ELF-1 (cell line): ENCODE measurements at places on chromosomes 12 and 14.
A peak's percentile ranks its signal among the peaks of the same experiment; 100 is the strongest.

DNA sequence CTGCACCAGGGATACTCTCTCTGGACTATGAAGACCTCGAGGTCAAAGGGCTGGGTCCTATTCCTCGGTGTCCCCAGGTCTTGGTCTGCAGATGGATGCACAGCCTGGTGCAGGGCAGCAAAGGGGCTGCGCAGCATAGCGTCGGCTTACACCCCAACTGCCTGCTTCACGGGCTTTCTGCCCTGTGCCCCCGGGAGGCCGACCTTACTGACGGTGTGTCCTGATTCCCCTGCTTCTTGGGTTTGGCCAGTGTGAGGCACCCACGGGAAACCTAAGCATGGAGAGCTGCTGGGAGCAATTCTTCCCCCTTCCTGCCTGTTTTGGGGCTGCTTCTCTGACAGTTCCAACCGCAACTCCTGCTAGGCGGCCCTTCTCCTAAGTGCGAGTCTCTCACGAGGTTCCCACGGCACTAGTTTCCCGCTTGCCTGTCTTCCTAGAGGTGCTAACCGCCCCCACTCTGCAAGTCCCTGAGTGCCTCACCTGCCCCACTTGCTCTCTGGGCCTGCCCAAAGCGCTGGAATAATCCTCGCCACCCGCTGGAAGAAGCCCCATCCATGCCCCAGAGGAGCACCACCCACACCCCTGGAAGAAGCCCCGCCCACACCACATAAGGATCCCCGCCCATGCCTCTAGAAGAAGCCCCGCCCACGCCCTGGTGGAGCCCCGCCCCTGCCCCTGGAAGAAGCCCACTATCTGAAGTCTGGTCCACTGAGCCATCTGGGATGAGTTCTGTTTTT, 54.0 kb downstream of the PRIMA1 start:
- peak; percentile 40 for DNase-seq

- no peak for DNase-seq
Measured at GRCh38 chr12:71592841-71593240, 70.8 kb downstream of the ZFC3H1 start.

DNA sequence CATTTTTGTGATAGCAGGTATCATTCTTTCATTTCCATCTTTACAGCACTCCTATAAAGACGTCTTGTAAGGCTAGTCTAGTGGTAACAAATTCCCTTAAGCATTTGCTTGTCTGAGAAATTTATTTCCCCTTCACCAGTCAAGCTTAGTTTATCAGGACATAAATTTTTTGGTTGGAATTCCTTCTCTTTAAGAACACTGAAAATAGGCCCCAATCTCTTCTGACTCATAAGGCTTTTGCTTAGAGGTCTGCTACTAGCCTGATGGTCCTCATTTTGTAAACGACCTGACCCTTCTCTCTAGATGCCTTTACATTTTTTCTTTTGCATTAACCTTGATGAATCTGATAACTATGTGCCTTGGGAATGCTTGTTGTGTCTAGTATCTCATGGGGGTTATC, 20.3 kb downstream of the OLR1 start:
- DNase-seq: no peak

GRCh38 chr12:619346-619745, 43.9 kb downstream of the NINJ2 start:
- no peak for DNase-seq

GRCh38 chr12:25025260-25025659, 76.4 kb upstream of the BCAT1 start:
- no peak for DNase-seq

DNA sequence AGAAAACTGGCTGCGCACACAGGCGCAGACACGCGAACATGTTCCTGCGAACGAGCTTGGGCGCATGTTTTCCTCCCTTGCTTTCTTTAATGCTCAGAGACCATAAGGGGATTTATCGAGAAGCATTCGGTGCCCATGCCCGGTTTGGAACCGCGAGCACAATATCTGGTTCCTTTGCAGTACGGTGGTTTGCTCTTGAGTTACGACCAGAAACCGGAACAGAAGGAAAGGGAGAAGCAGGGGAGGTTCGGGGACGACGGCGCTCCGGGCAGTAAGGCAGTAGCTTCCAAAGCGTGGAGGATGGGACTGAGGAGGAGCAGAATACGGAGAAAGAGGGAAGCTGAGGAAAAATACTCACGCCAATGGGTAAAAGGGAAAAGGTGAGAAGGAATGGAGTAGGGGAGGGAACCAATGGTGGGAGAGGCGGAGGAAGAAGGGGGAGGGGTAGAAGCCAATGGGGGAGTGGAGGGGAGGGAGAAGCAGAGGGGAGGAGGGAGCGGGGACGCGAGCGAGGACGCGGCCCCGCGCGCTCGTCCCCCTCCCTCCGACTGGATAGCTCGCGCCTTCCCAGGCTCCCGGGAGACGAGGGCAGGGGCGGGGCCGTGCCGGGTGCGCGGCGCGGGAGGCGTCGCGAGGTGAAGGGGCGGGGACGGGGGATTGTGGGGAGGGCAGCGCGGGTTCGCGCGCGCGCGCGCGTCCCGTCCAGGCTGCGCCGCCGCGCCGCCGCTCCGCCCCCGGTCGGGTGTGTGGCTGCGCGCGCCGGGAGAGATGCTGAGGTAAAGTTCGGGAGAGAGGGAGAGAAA, 625 bp upstream of the ARHGAP5 start:
- peak; percentile 96 for DNase-seq

- DNase-seq: peak; percentile 92
Measured at GRCh38 chr12:91109148-91109564, 2.1 kb downstream of the LUM start.

DNA sequence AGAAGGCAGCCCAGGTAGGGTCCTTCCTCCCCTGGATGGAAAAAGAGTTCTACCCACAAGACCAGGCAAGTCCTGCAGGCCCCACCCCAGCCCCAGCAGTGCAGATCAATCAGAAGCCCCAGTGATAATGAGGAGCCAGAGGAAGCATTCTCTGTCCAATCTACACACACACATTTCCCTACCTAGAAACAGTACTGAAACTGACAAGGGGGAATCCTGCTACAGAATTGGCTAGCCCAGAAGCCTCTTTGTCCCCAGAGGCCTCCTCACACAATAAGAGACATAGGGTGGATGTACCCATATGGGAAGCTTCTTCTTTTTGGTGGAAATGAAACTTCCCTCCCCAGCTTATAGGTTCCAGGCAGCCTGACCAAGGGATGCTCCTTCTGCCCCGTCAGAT, 9.9 kb downstream of the FSCB start:
- no peak for DNase-seq

GRCh38 chr12:76156726-76157125, 72.2 kb upstream of the NAP1L1 start:
- no peak for DNase-seq

GRCh38 chr12:26629864-26630263, 203.1 kb downstream of the ITPR2 start:
- no peak for DNase-seq

DNA sequence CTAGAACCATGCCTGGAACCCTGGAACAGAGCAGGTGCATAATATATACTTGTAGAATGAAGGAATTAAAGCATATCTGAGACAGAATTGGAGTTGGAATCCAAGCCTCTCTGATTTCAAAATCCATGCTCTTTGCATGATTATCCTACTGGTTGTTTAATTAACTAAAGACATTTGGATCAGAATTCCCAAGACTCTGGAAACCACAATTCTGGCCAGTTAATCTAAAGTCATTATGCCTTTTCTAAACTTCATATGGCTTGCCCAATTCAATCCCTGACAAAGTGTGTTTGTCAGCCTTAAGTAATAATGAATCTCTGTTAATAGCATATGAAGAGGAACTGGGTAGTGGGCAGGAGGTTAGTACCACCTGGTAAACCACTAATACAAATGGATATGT, 422.6 kb downstream of the ATP23 start:
- DNase-seq: no peak

DNA sequence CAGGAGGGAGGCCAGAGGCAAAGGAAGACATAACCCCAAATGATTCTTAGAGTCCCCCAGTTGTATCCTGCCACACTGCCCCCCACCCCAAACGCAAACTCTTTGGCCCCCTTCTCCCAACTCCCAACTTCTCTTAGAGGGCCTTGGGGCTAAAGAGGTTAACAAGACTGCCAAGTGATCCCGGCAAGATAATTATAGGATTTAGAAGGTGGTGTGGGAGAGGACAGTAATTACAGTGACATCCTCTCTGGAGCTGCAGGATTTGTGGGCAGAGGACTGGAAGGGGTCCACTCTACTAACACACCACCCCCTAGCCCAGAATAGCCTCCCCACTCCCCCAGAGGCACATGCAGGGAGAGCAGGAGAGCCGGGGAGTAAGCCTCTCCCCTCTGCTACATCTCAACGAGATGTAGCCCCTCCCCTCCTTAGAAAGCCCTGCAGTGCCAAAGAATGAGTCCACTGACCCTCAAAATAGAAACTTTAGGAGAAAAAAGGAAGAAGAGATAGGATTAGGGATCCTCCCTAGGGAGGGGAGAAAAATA, 5.3 kb upstream of the GDF11 start:
- no peak for DNase-seq

- DNase-seq: peak; percentile 67
Measured at GRCh38 chr14:50675597-50675996, 7.5 kb upstream of the SAV1 start.

- peak; percentile 11 for DNase-seq
Measured at GRCh38 chr14:40204441-40205175, 772.4 kb upstream of the FBXO33 start.

GRCh38 chr12:76340680-76341435, 7.4 kb downstream of the BBS10 start:
- no peak for DNase-seq
